COR-L47 (cell line): ENCODE measurements at places on chromosomes 6 and 20.

GRCh38 chr20:40807821-40808170, 118.8 kb upstream of the MAFB start:
- DNase-seq: no peak

DNA sequence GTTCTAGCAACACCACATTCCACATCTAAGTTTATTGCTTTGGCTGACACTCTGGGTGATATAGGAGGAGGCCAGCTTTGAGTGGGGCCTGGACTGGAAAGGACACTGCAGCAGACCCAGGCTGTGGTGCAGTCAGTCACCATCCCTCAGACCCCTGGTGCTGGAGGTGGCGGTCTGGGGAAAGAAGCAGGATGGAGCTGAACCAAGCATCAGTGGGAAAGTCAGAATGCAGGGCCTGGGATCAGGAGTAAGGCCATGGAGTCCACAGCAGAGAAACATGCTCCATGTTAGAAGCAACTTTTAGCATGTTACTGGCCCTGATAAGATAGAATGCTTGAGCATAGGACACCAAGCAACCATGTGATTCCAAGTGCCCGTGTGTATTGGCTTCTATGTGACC, 5.9 kb downstream of the HLA-A start:
- DNase-seq: no peak

DNA sequence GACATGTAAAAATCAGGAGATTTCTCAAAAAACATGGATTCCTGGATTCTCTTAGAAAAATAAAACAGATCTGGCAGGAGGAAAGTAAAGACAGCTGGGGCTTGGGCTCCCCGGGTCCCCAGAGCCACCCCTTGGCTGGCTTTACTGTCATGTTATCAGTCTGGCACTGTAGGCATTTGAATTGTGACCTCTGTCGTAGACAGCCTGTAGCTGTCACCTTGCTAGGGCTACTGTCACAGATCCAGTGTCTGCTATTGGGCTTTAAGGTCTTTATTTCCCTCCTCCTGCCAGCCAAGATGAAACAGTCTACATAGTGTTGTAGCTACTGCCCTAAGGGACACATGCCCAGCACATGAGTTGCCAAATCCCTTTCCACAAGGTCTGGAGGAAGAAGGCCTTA, 37.5 kb downstream of the ABRACL start:
- no peak for DNase-seq

DNA sequence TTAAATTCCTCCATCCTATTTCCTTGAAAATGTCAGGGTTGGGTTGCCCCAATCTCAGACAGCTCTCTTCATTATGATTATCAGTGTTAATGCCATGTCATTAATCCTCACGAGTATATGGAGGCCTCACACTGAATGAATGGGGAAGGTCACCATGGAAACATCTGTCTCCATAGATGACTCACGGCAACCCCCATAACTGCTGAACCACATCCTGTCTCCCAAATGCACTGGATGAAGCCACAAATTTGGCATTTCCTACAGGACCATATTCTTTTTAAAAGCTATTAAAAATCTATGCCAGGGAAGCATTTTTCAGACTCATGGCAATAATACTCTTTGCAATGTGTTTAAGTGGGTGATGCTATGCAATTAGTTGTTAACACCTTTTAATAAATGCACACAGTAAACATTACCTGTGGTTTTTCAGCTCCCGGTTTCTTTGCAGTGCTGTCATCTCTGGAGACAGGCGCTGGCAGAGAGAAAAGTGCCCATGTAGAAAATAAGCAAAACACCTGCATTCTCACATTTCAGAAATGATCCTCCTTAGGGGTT, 80.1 kb upstream of the PTPRK start:
- peak; percentile 9 for DNase-seq

DNA sequence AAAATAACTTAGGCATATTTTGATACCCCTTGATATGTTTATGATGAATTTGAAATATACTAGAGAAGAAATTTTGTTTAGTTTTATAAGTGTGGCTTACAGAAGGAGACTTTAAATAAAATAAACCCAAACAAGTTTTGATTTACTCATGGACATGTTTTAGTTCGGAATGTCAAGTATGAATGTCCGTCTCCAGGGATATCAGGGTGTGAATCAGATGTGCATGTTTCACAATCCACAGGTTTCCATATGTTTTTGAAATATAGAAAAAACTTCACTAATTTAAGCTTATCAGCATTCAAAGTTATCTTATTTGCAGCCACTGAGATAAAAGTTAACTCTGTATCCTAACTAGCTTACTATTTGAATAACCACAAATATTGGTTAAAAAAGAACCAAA, 51.5 kb downstream of the PLCB1 start:
- DNase-seq: no peak

DNA sequence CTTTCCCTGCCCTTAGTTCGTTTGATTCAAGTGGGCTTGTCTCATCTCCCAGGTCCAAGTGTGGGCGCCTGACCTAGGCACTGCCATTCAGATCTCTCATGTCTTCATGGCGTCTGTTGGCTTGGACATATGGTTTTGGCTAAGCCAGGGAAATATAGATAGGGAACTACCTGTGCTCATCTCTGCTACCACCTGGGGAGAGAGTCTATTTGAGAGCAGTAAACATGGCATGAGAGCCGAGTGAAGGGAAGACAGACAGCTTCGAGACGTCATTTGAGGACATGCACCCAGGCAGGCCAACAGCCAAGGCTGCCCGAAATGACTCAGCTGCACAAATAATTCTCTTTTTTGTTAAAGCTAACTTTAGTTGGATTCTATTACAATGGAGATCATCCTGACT, 370.7 kb upstream of the AGPAT4 start:
- DNase-seq: no peak

GRCh38 chr6:146106532-146106931, 77.7 kb downstream of the GRM1 start:
- no peak for DNase-seq

DNA sequence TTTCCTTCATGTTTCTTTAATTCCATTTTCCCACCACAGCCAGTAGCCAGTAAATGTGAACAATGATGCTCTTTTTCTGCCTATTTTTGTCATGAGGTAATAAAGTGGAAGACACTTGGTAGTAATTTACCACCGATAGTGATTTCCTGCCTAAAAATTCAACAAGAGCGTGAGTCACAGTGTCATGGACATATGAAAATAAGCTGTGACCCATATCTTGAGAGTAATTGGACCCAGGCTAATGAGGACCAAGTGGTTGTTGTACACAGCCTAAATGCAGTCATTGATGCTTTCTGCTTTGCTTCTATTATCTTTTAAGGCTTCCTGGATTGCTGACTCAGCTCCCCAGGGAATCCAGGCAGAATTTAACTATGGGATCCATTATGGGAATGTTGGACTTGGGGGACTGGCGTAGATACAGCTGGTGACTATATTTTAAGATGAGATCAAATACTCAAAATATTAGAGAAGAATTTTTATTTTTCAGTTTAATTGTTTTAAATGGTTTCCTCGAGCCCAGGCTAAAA, 265.9 kb upstream of the FERMT1 start:
- no peak for DNase-seq

- no peak for DNase-seq
Measured at GRCh38 chr6:25202504-25202903, 76.7 kb upstream of the CARMIL1 start.

GRCh38 chr6:16090920-16091319, 38.0 kb upstream of the MYLIP start:
- DNase-seq: no peak

GRCh38 chr6:3068329-3069214, at the start of gene RIPK1:
RIPK1 (plus strand) TSS chr6:3068494; CDS start chr6:3076824, 8,330 bp downstream.
- DNase-seq: peak; percentile 85

DNA sequence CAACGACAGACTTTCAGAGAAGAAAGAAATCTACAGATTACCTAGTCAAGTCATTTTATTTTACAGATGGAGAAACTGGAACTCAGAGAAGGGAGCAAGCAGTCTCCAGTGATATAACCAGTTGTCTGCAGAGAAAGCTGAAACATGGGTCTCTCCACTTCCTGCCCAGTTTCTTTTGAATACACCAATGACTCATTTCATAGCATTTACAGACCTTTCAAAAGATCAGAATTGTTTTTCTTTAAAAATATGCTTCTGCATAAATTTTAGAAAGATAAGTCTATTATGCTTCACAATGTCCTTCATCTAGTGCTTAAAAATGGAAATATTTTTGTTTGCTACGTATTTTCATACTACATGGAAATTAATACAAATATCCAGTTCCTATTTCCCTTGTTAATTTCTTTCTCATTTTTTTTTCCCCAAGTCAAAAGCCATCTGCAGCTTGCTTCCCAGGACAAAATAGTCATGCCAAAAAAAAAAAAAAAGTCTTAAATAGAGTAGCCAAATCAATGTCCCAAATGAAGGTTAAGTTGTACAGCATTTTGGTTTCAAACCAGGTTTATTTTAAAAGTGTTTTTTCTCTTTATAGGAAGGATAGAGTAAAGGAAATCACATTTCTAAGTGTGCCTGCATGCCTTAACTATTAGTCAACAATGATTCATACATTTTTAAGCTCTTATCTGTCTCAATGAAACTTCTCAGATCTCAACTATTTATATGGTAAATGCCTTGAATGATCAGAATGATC, 36.9 kb downstream of the ARHGAP18 start:
- no peak for DNase-seq

DNA sequence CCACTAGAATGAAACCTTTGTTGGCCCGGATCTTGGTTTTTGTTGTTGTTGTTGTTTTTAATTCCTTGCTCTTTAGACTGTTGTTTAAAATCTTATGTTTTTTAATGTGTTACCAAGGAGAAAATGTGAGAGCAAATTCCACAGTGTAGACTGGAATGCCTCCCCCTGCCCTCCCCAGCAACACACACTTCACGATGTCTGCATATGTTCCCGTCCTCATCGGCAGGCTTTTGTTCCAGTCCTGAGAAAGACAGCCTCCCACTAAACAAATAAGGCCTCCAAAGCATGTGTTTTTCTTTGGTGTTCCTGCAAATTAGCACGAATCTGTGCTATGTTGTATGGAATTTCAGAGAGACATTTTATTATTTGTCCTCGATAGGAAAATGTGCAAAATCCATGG, 263.3 kb upstream of the QKI start:
- no peak for DNase-seq

DNA sequence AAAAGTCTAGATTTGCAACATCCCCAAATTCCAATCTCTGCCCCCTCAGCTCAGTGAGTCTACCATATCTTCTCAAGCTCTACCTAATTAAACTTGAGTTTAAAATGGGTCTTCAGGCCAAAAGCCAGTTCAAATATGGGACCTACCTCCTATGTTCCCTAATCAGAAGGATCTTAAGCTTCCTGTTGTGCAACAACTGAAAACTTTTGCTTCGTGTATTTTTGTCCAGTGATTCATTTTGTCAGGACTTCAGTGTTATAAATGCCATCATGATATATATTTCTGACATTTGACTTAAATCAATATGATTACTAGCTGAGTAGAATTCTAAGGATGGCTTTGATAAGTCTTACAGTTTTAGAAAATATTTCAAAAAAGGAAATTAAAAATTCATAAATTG, 622.6 kb upstream of the PTCHD4 start:
- no peak for DNase-seq

DNA sequence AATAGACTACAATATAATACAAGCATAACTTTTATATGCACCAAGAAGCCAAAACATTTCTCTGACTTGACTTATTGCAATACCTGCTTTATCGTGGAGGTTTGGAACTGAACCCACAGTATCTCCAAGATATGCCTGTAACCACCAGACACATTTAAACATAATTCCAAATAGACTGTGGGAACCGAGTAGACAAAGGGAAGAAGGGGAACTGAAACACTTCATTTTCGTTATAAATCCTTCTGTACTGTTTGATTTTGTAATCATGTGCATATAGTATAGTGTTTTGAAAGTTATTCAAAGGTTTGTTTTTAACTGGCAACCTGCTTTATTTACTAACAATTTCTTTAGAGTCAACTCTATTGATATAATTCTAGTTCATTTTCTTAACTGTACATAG, 154.9 kb upstream of the BEND6 start:
- DNase-seq: no peak
